ENCODE measurements at places on chromosomes 5 and 9.

DNA sequence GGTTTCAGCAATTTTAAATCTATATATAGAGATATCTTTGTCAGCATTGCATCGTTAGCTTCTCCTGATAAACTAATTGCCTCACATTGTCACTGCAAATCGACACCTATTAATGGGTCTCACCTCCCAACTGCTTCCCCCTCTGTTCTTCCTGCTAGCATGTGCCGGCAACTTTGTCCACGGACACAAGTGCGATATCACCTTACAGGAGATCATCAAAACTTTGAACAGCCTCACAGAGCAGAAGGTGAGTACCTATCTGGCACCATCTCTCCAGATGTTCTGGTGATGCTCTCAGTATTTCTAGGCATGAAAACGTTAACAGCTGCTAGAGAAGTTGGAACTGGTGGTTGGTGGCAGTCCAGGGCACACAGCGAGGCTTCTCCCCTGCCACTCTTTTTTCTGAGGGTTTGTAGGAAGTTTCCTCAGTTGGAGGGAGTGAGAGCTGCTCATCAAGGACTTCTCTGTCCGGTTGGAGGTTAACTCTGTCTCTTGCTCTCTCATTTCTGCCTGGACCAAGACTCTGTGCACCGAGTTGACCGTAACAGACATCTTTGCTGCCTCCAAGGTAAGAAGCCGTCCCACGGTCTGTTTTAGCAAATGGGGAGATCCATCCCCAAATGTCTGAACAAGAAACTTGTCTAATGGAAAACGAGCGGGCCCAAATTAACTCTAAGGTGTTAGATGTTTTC lies at the start of gene IL4:
TSS of gene IL4 (plus strand) at position 51 of the 692 bp plus-strand sequence. CDS start at position 113, 62 bp downstream.
- DNase-seq = no peak

GRCh38 chr9:74526215-74526614 lies 29.1 kb downstream of the RORB start:
- no peak for DNase-seq

- DNase-seq = no peak
These were observed 53.6 kb downstream of the PDCD1LG2 start for GRCh38 chr9:5563886-5564285.

GRCh38 chr5:176133877-176134276 lies 104.3 kb upstream of the SIMC1 start:
- no peak for DNase-seq

DNA sequence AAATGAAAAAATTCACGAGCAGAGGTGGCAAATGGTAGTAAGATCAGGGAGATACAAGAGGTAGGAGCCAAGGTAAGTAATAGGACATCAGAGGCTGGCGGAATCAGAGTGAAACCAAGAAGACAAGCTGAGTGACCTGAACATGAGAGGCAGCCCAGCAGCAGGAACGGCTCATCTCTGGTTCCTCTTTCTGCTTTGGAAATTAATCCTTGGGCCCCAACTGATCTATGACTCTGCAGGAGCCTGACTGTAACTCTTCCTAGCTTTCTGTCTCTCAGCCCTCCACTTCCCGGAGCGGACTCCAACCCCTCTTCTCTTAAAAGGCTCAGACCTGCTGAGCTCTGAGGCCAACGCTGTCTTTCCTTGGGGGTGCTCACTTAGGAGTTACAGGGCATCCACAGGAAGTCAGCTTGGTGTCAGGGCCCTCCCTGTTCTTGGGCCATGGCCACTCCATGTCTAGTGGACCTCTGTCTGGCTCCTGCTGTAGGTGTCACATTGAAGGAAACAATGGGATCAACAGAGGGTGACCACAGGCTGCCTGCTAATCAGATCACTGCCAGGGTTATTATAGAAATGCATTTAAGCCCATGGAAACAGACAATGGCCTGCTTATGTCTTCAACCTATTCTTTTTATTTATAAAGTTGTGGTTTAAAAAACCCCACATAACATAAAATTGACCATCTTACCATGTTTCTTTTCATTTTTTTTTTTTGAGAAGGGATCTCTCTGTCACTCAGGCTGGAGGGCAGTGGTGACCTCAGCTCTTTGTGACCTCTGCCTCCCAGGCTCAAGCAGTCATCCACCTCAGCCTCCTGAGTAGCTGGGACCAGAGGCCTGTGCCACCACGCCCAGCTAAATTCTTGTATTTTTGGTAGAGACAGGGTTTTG lies 22.5 kb upstream of the SHB start:
- DNase-seq = no peak

DNA sequence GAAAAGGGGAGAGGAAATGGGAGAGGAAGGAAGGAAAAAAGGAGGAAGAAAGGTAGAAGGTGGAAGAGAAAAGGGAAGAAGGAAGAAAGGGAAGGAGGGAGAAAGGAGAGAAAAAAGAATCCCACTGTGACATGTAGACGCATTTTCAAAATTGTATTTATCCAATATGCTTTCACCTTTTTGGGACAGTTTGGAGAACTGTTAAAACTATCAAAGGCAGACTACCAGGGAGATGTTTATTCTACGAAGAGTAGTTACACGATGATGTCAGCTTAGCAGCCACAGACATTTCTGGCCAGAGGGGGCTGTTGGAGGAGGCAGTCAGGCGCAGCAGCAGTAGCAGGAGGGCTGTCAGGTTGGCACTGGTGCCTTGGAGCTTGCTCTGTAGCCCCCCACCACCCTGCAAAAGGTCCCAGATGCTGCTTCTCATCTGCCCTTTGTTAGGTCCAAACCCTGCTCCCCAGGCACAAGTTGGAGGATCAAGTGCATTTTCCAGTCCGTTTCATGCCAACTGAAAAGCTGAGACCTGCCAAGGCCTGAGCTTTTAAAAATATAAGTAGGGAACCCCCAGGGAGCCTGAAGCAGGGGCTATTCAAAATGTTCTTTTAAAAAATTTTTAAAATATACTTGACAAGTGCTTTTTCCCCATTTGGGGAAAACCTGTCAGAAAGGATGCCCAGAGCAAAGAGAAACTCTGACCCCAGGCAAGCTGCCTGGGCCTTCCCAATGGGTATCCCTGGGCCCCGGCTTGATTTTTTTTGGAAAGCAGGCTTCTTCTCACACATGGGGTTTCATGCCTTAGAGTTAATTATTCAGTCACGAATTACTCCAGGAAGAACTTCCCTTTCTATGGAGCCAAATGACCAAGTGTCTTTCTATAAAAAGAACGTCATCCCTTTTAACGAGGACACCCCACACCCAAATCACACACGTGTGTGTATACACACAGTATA lies 203.3 kb downstream of the SLIT3 start:
- no peak for DNase-seq

- DNase-seq = no peak
These were observed 230.7 kb downstream of the DEPDC1B start for GRCh38 chr5:60469286-60469685.

- DNase-seq = no peak
These were observed 195.3 kb downstream of the DTWD2 start for GRCh38 chr5:118793091-118793490.

- DNase-seq = no peak
These were observed 92.6 kb downstream of the TLE4 start for GRCh38 chr9:79664375-79664831.

DNA sequence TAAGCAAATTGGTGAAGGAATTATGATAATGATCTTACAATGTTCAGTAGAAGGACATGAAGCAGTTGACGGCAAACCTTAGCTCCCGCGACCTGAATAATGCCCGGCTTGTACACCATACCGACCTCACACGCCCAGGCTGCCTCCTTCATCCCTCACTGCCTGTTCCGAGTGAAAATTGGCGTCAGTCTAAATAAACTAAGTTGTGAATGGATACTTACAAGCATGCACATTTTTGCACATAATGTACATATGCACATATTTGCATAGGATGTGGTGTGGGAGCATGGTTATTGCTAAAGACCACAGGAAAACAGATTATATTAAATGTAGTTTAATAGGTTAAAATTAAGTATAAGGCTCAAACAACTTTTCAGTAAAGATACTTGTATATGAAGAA lies 14.9 kb downstream of the OR2Y1 start:
- no peak for DNase-seq

DNA sequence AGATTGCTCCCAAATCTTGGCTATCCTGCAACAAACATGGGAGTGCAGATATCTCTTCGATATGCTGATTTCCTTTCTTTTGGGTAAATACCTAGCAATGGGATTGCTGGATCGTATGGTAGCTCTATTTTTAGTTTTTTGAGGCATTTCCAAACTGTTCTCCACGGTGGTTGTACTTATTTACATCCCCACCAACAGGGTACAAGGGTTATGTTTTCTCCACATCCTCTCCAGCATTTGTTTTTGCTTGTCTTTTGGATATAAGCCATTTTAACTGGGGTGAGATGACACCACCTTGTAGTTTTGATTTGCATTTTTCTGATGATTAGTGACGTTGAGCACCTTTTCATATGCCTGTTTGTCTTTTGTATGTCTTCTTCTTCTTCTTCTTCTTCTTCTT lies 20.3 kb downstream of the CTSL start:
- no peak for DNase-seq

DNA sequence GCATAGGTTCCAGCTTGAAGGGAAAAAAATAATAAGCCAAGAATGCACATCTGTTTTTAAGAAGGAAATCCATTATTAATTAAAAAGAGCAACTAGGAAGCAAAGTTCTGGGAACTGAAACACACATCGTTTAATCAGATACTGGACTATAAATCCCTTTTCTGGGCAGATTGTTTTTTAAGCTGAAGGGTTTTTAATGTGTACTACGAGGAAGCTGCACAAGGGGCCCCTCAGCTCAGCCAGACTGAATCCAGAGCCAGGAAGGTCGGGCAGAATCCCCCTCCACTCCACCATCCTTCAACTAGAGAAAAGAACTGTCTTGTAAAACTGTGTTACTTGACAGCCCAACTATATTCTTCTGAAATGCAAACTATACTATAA lies 49.2 kb downstream of the ROR2 start:
- no peak for DNase-seq

DNA sequence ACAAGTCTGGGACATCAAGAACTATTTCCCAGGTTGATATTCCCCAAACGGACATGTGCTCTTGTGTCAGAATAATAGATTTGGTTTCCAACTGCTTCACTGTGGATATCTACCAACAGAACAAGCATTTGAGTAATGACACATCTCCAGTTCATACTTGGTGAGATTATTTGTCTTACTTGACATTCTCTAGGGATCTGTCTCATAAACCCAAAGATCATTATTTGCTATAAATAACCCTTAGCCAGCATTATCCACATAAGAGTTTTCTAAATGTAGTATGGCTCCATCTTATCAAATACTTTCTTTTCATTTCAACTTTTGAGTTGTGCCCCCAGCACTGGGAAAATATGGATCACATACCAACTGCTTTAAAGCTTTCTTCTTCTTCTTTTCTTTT lies 1063.9 kb upstream of the CDH18 start:
- no peak for DNase-seq

GRCh38 chr9:128913995-128914772 lies 6.6 kb upstream of the PHYHD1 start:
- no peak for DNase-seq

DNA sequence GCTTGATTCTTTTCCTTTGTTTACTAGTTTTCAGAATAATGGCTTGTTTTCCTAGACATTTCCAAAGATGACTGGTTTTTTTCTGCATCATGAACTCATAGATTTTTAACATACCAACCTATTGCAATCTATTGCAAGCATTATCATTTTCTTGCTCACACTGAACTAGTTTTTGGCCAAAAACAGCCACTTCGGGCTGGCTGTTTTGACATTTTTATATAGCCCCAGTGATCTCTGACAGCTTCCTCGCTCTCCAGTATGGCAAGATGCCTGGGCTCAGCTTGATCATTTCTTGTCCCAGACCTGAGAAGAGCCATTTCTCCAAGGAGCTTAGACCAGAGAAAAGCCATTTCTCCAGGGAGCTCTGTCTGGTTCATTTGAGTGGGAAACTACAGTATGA lies 94.3 kb upstream of the MAMDC2 start:
- no peak for DNase-seq

DNA sequence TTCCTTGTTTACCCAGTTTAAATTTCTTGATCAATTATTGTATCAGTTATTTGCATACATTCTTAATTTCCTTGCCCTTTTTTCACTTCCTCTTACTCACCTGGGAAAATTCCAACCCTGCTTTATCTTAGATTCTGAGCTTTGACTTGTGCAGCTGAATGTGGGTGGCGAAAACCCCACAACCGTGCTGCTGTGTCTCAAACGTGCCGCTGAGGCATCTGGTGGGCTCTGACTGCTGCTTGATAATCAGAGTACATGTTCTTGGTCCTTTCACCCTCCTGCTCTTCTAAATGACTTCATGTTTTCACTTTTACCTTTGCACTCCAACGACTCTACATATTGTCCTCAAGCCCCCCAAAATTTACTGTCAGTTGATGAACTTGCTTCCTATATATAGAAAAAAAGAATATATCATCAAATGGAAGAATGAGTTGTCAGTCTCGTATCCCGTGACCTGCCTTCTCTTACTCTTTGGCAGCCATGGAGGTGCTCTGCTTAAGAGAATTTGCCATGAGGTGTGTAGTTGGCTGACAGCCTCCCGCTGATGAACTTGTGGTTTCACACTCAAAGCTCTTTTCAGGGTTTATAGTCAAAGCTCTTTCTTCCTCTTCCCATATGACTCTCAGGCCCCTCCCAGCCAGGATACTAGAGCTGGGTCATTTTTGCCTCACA lies 14.0 kb upstream of the JAK2 start:
- no peak for DNase-seq

GRCh38 chr9:131087354-131087893 lies 8.9 kb upstream of the AIF1L start:
- peak; percentile 63 for DNase-seq

DNA sequence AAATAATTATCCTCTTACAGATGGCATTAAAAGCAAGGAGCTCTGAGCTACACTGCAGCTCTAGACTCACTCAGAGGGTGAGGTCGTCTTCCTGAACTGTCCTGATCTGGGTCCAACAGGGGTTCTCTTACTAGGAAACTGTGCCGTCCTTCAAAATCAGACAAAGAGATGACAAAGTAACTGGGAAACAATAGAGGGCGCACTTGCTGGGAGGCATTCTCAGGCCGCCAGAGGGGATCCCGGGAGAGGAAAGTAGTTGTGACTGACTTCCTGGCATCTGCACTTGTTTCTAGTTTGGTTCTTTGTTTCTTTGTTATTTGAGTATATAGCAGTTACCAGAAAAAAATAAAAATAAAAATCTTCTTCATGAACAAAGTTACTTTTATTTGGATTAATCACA lies 142.9 kb upstream of the MSX2 start:
- no peak for DNase-seq

DNA sequence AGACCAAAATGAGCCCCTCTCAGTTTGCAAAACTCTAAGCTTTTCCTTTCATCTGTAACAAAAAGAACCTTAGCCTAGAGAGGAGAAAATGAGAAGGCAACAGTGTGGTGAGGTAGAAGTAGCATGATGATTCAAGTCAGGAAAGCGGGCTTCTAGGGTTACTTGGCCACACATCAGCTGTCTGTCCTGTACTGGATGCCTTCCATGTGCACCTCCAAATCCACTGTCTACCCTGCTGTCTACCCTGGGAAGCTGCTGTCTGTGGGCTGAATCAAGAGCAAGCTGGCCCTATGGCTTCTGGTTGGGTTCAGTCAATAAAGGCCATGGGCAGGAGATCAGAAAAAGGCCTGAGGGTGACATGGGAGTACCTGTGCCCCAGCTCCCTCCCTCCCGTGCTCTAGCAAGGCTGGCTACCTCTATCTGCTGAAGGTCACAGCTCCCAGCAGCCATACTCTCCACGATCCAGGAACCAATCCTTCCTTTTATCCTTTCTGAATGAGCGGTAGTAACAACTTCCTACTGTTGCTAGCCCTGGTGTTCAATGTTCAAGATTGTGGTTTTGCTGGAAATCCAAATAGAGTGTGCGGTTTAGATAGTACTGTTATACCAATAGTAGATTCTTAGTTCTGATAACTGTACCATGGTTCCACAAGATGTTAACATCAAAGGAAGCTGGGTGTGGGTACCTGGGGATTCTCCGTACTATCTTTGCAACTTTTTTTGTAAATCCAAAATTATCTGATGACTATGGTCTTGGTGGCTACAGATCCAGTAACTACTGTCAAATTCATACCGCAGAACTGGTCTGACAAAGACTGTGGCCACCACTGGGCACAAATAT lies 191.0 kb downstream of the ESM1 start:
- no peak for DNase-seq

All from NCI-H2081 (cell line).